ENCODE measurements at places on chromosomes 12 and 14.

DNA sequence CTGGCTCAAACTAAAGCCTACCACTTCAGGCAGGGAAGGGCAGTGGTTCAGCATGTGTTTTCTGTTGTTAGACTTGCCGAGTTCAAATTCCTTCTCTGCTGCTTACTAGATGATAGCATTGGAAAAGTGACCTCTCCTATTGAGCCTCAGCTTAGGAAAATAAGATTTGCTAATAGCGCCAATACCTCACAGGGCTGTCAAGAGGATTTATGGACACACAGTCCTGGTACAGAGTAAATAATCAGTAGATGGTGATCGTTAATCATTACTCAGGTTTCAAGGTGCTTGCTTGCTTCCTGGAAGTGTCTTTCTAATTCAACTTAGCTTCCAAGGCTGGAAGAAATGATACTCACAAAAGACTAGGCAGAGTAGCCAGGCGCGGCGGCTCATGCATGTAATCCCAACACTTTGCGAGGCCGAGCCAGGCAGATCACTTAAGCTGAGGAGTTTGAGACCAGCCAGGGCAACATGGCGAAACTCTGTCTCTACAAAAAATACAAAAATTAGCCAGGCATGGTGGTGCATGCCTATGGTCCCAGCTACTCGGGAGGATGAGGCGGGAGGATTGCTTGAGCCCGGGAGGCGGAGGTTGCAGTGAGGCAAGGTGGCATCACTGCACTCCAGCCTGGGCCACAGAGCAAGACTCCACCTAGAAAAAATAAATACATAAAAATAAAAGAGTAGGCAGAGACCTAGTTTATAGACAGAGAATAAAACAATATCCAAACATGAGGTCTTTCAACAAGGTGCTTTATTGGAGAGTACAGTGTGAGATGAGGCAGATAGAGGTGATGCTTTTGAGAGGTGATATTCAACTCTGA, 6.0 kb downstream of the PLA2G1B start:
- DNase-seq = no peak

DNA sequence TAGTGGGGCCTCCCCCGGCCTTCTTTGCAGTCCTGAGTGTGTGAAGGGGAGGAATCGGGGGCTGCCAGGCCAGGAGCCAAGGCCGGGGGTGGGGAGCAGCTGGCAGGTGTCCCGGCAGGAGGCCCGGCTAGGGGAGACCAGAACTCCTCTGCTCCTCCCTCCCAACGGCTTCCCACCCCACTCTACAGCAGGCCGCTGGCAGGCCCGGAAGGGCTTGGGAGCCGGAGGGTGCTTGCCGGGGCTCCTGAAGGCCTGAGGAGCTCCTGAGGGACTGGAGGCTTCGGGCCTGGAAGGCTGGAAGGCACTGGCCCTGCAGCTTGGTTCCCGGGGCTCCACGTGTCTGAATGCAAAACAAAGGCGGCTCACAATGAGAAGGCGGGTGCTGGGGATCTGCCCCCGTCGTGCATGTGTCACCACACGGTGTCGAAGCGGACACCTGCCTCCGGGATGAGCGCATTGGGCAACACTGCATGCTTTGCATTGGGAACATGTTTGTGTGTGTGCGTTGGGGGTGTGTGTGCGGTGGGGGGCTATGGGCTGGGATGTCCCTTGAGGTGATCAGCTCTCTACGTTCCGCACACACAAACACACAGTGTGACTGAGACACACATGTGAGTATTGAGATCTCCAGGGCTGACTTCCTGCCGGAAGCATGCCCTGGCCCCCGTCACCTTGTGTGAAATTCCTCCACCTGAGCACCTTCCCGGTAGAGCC, 30.9 kb upstream of the ANKRD9 start:
- no peak for DNase-seq

DNA sequence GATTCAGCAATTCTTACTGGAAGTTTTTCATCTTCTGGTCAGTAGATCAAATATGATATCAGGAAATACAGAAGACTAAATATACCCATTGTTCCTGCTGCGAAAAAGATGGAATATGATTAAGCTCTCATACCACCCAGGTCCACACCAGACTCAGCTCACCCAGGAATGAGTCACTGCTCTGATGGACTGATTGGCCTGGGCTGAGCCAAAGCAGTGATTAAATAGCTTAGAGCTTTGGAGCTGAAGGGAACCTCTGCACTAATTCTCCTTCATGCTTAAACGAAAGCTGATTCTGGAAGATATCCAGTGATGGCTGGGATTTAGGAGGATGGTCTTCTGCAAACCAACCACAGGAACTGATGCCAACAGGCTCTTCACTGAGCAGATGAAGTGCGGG, 62.0 kb upstream of the SYT1 start:
- DNase-seq = no peak

- no peak for DNase-seq
Observed at GRCh38 chr14:103109535-103110441, 13.5 kb upstream of the TNFAIP2 start.

- DNase-seq = peak; percentile 46
Observed at GRCh38 chr12:8914716-8915526, 612 bp downstream of the PHC1 start.

- no peak for DNase-seq
Observed at GRCh38 chr14:96949594-96949993, 152.4 kb downstream of the VRK1 start.

- DNase-seq = no peak
Observed at GRCh38 chr14:102939820-102940561, 17.5 kb downstream of the AMN start.

- DNase-seq = no peak
Observed at GRCh38 chr12:56286044-56286830, 13.9 kb downstream of the CS start.

DNA sequence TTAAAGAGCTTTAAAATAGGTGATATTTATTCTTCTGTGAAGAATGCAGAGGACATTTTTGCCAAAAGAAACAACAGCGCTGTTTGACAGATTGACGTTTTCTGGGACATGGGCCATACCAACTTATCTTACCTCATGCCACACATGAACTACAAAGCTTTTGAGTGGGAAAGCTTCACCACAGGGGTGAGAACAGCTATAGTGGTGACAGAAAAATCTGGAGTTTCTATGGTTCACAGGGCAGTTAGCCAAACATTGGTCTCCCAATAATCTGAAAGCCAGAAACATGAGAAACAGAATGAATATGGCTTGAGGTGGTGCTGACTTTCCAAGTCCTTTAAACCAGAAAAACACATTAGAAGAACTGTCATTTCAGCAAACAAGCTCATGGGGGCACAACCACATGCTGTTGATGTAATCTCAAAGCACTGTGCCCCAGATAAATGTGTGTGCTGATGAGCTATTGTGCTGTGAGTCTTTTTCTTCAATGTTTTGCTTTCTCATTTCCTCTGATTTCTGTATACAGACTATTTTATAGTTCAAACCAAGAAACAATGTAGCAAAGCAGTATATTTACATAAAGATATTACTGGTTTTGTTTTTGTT, 905.4 kb downstream of the SLC16A7 start:
- DNase-seq = no peak

GRCh38 chr12:24191117-24191516, 241.6 kb upstream of the SOX5 start:
- DNase-seq = no peak

DNA sequence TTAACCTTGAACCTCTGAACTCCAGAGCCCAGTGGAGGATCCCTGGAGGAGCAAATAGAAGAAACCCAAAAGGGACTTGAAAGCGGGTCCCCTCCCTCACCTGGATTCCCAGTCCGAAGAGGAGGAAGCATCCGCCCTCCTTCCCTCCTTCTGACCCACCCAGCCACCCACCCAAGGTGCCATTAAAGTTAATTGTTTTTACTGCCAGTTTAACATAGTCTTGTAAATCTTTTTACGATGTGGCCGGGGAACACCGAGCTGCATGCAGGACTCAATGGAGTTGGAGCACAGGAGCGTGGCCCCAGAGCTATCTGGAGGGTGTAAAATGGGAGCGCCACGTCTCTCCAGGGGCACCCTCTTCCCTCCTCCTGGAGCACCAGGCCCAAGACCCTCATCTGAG, 49.9 kb upstream of the TBX3 start:
- DNase-seq = no peak

DNA sequence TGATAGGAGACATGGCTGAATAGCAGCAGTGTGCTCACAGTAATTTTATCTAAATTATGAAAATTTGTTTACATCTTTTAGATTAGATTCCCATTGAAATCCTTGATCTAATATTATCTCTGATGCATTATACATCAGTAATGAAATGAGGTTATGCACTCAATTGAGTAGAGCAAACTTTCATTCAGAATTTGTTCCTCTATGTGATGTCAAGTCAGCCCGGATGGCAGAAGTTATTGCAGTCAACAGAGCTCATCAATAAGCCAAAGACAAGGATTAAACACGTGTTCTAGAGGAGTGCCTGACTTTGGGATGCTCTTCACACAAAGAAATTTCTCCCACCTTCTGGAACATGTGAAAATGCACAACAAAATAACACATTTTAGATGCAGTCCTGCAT, 688.8 kb downstream of the TMEM121 start:
- DNase-seq = no peak

- no peak for DNase-seq
Observed at GRCh38 chr12:103966736-103967135, 1.1 kb downstream of the TDG start.

DNA sequence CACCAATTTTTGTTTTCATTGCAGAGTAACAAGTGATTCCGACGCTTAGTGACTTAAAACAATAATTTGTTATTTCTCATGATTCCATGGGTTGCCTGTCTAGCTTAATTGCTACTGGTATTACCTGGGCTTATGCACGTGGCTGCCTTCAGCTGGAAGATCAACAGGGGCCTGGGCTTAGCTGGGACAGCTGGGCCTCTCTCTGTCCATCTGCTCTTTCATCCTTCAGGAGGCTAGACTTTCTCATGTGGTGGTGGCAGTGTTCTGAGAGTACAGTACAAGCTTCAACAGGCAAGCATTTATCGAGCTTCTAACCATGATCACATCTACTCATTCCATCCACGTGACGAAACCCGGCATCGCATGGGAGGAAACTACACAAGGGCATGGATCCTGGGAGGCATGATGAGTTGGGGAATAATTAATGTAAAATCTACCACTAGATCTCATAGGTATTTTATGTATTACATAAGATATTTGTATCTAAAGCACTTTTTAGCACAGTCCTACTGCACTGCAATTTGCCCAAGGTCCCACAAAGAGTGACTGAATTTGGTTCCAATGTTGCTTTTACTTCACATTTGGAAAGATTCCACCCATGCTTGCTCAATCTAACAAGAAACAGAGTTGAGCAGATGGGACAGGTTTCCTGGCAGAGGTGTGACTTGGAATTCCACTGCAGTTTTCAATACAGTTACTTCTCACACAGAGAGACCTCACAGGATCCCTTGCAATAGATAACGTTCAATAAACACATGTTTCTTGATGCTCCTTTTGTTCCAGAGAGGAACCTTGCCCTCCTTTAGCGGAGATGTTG, 153.1 kb upstream of the FRMD6 start:
- DNase-seq = no peak

DNA sequence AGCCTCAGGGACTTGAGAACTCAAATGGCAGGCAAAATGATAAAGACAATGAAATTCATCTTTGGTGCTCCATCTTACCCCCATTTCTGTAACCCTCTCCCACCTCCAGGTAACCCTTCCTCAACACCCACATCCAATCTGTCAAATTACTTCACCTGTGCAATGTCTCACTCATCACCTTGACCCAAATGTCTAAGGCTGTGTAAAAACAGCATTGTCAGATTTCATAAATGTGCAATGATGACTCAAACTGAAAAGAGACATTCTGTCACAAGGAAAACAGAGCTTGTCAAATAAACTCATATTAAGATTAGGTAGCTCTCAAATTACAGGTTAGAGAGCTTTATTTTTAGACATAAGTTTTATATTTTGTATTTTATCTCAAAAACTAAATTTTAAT, 19.9 kb upstream of the COCH start:
- DNase-seq = no peak

- no peak for DNase-seq
Observed at GRCh38 chr12:109813810-109814416, 19.3 kb downstream of the TRPV4 start.

DNA sequence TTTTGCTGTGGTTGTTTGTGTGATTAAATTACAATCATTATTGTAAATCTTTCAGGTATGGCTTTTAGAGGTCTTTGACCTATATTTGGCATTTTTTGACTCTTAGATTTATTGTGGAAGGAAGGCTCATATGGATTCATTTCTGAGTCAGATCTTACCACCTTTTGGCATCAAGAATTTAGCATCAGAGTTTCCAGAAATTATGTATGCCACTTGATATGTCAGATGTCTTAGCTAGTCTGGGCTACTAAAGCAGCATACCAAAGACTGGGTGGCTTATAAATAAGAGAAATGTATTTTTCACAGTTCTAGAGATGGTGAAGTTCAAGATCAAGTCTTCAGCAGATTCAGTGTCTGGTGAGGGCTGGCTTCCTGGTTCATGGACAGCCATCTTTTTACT, 129.5 kb upstream of the PZP start:
- DNase-seq = no peak

DNA sequence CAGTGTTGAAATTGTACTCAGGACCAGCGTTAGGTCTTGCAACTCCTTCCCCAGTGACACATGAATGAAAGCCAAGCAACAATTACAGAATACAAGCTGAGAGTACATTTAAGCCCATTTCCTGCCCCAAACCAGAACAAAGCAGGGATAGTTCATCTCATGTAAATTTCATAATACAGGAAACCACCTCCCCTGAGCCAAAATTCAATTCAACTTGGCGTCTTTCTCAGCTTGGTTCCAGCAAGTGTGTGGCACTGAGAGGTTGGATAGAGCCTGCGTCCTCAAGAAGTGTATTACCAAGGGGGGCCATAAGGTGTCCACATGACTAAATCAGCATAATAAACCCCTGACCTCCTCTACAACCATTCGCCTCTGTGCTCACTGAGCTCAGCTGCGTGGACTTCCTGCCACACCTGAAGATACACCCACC, 278.9 kb upstream of the CRY1 start:
- DNase-seq = peak; percentile 7

GRCh38 chr14:75312341-75312740, 33.7 kb downstream of the FOS start:
- no peak for DNase-seq

DNA sequence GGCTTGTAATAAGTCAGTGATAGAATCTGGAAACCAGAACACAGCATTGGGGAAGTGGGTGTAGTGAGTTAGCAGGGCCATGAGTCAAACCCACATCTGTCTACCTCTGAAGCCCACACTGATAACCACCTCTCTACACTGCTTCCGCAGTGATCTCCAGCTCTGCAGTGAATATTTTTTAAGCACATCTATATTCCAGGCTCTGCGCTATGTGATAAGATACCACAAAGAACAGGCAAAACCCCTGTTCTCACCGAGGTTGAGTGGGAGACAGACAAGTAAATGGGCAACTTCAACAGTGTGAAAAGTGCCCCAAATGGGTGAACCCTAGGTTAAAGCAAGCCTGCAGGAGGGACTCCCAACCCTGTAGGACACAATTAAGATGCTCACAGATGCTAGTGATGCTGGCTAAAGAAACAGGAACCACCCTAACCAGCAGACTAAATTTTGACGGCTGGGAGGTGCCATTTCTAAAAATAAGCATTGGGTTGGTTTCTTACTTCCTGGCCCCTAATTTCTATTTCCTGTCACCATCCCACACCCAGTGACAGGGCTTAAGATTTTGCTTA, 375.0 kb downstream of the DPF3 start:
- DNase-seq = peak; percentile 24

GRCh38 chr14:51240804-51241380, 845 bp downstream of the TMX1 start:
- DNase-seq = no peak

Measured in stimulated activated CD8-positive, alpha-beta memory T cell treated with anti-CD3 and anti-CD28 coated beads, Interleukin-12 subunit alpha, Interleukin-12 subunit beta, amount 100 ng/mL, for 4 hours (primary cell).